ENCODE measurements at places on chromosomes 4 and X.

DNA sequence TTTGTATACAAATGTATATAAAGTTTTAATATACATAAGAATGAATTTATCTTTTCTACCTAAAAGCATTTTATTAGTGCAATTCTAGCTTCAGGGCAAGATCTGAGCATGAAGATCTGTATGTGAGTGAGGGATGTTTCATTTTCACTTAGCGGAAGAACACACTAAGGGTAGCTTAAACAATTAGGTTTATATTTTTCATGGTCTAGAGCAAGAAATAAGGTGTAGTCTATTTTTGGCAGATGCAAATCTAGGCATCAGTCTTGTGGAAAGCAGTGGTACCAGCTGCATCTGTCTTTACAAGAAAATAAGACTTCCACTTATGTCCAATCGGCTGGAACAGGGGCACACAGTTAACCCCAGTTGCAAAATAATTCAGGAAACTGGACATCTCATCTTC lies 433.3 kb downstream of the ADAM29 start:
- DNase-seq, result no peak

- no peak for DNase-seq
These were observed 1.2 kb downstream of the RBBP7 start for GRCh38 chrX:16868920-16869319.

- DNase-seq, result peak; percentile 23
These were observed 244.2 kb downstream of the ANK2 start for GRCh38 chr4:113293674-113294073.

GRCh38 chrX:12679522-12679921 lies 111.7 kb upstream of the PRPS2 start:
- DNase-seq, result no peak

GRCh38 chrX:45735571-45735970 lies 534.9 kb upstream of the DIPK2B start:
- DNase-seq, result peak; percentile 25

DNA sequence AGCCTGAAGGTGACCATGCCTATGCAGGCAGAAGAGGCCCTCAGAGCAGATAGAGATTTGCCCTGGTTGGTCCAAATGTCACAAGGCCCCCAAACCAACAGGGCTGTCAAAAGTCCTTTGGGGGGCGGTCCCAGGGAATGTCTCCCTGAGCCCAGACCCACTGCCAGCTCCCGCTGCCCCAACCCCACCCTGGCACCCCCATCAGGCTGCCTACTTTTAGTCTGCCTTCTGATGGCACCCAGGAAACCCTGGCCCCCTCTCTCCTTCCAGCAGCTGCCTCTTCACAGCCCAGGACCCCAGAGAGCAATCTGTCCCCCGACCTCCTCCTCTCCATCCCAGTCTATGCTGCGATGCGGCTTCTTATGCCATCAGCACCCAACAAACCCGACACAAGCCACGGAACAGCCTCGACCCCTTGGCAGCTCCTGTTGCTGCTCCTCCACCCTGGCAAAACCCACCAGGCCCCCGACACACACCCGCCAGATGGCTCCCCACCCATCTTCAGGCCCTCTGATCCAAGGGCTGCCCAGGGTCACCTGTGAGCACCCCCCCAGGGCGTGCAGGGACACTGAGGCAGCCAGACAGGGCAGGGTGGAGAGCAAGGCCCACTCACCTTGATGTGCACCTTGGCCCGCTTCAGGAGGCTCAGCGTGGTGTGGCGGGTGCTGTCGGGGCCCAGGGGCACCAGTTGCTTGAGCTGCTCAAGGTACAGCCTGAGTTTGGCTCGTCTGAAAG lies 9.9 kb downstream of the MXD4 start:
- DNase-seq, result no peak

DNA sequence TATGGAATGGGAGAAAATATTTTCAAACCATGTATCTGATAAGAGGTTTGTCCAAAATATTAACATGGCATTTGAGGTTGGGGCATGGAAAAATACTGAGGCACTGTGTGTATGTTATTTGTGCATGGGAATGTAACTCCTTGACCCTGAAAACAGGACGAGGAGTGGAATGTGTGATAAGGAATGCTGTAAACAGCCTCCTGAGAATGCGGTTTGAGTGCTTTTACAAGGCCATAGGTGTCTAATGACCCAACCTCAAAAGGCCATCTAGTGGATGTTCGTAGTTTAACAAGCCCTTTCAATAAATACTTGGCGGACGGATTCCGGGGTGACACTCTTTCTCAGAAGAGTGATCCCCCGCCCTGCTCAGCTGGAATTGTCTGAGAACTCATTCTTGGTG lies 162.9 kb upstream of the USP9X start:
- DNase-seq, result peak; percentile 60

GRCh38 chrX:1488745-1489144 lies 36.0 kb upstream of the ASMTL start:
- DNase-seq, result no peak

DNA sequence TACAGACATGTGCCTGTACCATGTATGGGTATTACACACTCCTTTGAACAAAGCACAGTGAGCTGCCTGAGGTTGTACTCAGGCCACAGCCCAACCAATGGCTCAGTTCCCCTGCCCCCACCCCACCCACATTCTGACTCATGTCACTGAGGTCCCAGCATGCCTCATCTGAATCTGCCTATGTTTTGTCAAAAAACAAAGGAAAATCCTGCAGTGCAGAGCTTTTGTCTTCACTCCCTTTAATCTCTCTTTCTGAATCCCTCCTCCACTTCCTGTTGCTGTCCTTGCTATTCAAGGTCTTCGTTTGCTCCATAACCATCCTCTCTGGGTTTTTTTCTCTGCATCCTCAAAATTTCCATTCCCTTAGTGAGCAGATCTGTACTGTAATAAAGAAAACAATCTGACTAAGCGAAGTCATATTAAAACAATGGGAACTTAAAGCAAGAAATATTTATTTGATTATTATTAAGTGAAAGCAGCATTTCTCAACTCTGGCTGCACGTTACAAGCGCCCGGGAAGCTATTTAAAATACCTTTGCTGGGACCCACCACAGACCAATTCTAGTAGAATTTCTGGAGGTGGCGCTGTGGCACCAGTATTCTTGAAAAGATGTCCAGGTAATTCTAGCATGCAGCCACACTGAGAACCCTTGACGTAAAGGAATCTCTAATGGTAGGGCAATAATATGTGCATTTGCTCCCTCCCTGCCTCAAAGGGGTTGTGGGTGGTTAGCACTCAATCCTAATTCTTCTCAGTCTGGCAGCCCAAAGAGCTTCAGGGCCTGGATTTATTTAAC lies 8.7 kb downstream of the GUCY2F start:
- DNase-seq, result peak; percentile 77

GRCh38 chrX:46152756-46153155 lies 392.5 kb downstream of the ZNF674 start:
- no peak for DNase-seq

- no peak for DNase-seq
These were observed 458.3 kb upstream of the ATOH1 start for GRCh38 chr4:93370256-93370655.

DNA sequence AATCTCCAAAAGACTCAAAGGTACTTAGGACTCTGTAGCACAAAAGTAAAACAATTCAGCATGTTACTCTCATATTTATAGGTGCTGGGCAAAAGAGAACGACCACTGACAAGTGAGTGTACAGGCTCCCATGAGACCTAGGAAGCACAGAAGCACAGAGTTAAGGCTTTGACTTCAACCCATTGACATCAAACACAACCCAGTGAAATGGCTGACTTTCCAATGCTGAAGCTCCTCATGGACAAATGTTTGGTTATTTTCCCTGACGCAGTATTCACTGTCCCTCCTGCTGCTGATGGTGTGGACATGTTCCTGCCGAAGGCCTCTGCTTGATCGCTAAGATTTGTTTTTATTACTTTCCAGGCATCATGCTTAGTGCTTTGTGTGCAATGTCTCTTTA lies 148.7 kb downstream of the TSPAN5 start:
- no peak for DNase-seq

DNA sequence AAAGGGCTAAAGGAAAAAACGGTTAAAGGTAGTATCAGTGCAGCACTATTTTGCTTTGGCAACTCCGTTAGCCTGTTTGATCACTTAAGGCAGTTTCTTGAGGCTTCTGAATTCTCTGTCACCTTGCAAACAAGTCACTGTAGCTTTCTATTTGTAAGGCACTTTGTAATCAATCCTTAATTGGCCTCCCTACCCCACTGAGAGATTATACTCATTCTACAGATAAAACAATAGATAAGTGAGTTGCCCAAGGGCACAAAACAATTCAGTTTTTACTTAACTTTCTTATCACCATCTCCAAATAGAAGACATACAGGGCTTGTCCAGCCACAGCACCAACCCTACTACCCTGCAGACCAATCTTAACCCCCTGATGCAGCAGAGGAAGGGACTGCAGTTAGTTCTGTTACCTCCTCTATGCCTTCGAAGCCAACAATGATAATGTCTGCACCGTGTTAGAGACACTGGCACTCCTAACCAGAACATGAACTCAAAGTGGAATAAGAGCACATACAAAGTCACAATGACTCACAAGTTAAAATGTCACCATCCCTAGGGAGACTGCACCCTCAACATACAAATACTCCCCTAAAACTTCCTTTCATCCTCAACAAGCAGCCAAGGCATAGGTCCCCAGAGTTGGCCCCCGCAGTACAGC lies 1.7 kb downstream of the TMEM185A start:
- no peak for DNase-seq

GRCh38 chr4:68396756-68397155 lies 46.9 kb upstream of the YTHDC1 start:
- no peak for DNase-seq

GRCh38 chr4:169795585-169795984 lies 37.8 kb upstream of the HPF1 start:
- peak; percentile 23 for DNase-seq

DNA sequence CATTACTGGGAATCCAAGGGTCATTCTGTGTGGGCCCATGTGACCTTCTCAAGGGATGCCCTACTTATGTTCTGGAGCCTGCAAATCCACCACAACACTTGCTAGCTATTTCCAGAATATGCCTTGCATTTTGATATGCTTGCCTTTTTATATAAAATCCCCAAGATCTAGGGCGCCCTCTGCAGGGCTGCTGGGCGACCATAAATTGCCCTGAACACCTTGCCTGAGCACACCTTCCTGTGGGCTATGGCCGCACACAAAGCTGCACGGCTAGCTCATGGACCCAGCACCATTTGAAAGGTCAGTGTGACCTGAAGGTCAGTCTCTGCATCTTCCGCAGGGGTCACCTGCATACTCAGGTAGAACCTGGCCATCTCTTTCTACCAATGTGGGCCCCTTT lies 311.7 kb downstream of the NLGN4X start:
- no peak for DNase-seq

GRCh38 chr4:83075311-83076095 lies 39.0 kb downstream of the PLAC8 start:
- DNase-seq, result peak; percentile 77

DNA sequence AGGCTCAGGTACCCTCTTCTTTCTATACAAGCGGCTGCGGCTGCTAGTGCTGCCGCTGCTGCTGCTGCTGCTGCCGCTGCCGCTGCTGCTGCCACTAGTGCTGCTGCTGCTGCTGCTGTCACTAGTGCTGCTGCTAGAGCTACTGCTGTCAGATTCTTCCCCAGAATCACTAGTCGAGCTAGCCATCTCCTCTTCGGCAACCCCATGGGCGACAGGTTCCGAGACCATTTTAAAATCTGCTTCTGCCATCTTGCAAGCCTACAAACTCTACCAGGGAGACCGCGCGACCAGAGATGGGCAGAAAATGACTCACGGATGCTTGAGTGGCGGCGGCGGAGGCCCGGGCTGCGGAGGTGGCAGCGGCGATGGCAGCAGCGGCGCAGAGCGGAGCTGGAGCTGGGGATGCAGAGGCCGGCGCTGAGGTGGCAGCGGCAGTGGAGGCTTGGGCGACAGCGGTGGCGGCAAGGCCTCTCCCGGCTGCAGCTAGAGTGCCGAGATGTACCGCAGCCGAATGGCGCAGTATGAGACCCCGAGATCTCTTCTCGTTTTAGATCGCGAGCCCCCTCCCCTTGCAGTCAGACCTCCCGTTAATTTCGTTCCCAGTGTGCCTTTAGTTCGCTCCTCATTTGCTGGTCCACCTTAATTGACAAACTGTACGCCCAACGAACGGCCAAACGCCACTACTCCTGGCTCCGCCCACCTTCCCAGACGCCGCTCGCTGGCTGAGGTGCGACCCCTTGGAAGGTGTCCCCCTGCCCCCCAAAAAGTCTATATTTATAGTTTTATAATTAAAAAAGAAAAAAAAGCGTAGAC lies at the start of gene NAP1L3:
Gene NAP1L3, minus strand, starts transcription at position 523 of the 813 bp plus-strand sequence. Its CDS starts 274 bp downstream, at position 249.
- DNase-seq, result peak; percentile 84

DNA sequence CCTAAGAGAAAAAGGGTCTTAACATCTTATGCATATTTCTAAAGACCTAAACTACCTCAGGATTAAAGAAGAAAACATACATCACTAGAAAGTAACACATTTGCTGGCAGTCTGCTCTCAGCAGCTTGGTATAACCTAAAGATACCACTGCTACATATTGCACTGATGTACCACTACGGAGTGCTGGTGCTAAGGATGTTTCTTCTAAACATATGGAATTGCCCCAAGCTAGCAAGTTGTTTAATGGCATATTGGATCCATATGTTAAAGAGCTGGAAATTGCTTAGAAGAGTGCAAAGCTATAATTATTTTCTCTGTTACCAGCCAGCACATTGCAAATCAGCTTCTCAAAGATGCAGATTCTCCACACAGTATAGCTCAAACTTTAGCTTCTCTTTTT lies 436.5 kb upstream of the GALNTL6 start:
- no peak for DNase-seq

DNA sequence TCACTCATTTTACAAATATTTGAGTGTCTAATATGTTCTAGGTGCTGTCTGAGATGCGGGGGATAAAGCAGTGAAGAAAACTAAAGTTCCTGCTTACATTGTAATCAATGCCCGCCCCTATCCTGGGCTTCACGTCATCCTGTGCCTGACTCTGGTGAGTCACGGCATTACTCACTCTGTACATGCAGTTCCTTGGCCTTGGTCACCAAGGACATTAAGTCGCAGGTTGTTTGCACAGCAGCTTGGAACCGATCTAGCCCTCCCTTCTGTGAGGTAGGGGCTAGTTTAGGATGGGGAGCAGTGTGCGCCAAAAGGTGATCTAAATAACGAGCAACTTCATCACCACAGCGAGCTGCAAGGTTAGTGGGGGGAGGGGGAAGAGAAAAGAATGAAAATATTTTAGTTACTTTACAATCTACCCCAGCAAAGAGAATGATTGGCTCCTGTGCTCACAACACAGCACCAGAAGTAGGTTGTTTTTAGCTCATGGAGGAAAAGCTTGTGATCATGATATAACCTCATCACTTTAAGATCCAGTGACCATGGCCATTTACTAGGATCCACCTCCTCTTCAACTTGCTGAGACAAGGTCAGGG lies 48.0 kb upstream of the HDAC8 start:
- peak; percentile 90 for DNase-seq

DNA sequence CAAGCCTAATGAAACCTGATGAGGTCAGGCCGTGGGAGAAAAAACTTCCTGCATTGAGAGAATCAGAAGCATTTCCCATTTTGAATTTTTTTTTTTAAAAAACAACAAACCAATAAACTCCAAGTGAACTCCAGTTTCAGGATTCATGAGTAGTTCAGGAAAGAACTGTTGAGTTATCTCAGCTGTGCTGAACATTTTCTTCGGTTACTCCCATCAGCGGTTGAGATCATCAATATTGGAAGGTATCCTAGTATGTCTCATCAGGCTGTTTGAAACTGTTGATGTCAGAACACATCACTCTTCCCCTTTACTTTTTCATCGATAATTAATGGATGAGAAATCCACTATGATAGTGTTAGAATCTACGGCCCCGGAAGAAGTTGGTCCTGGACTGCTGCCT lies 82.4 kb upstream of the ADGRG2 start:
- no peak for DNase-seq
